H9 (cell line): ENCODE measurements at places on chromosomes 12 and 14.

GRCh38 chr14:38824706-38825105 is 278.3 kb downstream of the SEC23A start:
- no peak for DNase-seq

GRCh38 chr12:124713041-124713435 is 145.6 kb upstream of the NCOR2 start:
- no peak for DNase-seq

- peak; percentile 67 for DNase-seq
These were observed 600 bp downstream of the SYT10 start for GRCh38 chr12:33438851-33439586.

GRCh38 chr12:75116646-75117198 is 92.9 kb downstream of the KCNC2 start:
- DNase-seq = no peak
